ENCODE measurements at places on chromosomes 3 and 15.

DNA sequence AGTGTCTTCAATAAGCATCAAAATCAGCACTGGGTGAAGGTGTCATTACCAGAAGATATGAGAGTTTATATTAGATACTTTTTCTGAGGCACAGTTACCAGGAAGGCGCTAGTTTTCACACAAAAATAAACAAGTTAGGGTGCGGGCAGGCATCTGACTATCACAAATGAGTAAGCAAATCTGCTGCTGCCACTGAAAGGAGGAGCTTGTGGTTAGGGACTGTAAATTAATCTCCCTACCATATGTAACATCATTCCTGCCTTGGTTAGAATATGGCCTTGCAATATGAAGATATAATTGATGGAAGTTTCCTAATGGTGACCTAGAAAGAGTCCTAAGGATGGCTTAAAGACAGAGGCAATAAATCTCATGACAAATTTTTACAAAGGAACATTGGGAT lies 19.5 kb upstream of the EID1 start:
- no peak for DNase-seq

DNA sequence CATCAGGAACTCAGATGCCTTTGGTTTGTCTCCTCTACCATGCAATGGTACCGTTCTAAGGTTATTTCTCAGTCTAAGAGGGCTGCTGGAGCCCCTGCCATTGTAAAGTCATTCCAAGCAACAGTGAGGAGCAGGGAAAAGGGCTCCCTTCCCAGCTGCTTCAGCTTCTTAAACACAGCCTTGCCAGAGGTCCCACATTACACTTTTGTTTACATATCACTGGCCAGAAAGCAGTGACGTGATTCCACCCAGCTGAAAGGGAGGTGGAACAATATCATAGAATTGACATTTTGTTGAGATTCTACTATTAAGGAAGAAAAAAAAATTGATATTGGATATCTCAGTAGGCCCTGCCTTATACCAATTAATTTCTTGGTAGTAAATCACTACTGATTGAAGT lies 194.6 kb downstream of the SUCLG2 start:
- DNase-seq: no peak

GRCh38 chr3:3799173-3800079 lies at the start of gene LRRN1:
Gene LRRN1, plus strand, starts transcription at chr3:3799431. Its CDS starts 45,211 bp downstream, at chr3:3844642.
- DNase-seq: peak; percentile 18

- DNase-seq: no peak
Observed at GRCh38 chr3:99084826-99085225, 183.3 kb upstream of the DCBLD2 start.

DNA sequence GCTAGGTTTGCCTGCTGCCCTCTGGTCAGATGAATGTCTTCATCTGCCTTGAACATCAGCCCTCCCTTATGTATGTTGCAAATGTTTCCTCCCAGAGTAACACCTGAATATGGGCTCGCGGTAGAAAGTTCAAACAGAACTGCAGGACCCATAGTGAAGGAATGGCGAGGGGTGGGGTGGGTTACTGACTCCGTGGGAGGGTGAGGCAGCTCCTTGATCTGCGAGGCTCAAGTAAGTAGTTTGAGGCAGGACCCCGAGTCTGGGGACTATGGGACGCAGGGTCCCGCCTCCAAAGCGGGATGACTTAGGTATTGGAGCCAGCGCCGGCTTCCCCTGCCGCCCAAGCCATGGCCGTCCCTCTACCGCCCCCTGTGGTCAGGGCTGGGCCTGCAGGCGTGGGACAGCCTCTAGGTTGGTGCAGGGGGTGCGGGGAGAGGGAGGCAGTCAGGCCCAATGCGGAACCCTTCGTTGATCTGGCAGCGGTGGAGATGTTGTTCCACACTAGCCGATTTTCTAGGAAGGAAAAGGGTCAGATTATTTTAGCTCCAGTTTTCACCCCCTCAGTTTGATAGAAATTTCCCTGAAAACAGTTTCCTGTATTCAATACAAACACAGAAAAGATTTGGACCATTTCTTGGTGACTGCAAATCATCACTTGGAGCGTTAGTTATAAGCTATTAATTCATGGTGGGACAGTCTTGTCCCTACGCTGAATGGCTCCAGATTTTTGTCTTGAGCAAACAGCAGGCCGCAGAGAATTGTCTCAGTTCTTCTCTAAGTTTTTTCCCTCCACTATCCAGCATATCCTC lies 72.3 kb downstream of the CORO2B start:
- DNase-seq: peak; percentile 14

- DNase-seq: no peak
Observed at GRCh38 chr3:17077606-17078005, 192.9 kb downstream of the PLCL2 start.

DNA sequence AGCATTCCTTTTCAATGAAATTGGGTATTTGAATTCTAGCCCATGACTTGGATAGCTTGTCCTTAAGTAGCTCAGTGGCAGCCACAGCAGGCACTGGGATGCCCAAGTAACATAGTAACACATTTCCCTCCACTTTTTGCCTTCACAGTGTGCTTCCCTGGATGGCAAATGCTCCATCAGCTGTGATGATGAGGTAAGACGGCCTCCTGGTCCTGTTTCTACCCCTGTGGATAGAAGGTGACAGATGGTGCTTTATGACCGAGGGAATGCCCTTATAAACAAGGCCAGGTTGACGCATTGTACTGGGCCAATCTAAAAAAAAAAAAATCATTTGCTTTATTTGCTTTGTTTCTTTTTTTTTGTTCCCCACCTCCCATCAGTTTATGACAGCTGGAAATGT lies 41.8 kb upstream of the LRTM1 start:
- DNase-seq: no peak

DNA sequence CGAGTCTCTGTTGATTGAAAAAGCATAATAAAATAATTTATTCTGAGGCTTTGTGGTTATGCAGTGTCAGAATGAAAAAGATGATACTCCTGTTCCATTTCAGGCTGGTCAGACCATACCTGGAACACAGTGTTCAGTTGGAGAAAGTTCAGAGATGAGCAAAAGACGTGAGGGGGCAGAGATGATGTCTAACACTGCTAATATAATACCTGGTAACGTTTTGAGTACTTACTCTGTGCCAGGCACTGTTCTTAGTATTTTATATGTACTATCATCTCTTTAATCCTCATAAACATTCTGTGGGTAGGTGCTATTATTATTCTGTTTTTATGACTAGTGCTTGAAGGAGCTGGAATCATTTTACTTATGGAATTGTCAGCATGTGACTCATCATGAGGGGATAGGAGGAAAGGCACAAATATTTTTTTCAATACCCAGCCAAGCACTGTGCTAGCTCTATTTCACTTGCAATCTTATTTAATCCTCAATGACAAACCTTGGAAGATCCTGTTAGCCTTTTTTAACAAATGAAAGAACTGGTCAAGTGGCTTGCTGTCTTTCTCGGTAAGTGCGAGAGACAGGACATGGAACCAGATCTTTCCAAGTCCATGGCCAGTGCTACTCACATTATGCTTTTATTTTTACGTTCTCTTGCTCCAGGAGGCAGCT lies 31.8 kb downstream of the IQGAP1 start:
- no peak for DNase-seq

- DNase-seq: no peak
Observed at GRCh38 chr3:67017211-67017610, 19.1 kb downstream of the KBTBD8 start.

DNA sequence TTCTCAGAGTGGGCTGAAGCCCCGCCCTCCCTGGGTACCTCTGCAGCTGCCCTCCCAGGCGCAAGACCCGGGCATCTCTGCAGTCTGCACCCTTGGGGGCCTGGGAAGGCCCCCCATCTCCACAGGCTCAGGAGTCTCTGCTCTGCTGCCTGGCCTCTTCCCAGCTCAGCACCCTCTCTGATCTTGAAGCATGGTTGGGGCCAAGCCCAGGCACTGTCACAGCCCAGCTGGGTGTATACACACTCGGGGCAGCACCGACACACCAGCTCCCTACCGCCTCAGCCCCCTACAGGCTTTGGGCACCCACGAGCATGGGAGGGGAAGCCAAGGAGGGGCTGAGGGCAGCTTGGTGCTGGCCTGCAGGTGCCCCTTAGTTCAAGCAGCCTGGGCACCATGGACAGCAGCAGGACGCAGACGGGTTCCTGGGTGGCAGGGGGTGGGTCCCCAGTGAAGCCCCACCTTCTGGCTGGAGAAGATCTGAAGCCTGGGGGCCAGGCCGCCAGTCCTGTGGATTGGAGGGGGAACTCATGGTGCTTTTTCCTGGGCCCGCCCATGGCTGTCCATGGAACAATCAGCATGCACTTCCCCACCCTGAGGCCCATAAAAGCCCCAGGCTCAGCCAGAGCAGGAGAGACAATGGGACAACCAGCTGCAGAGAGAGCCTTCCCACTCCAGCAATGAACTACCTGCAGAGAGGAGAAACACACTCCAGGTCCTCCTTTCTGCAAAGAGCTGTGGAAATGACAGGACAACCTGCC lies 170.6 kb downstream of the TJP1 start:
- no peak for DNase-seq

GRCh38 chr15:63243776-63244175 lies 33.6 kb upstream of the APH1B start:
- no peak for DNase-seq

DNA sequence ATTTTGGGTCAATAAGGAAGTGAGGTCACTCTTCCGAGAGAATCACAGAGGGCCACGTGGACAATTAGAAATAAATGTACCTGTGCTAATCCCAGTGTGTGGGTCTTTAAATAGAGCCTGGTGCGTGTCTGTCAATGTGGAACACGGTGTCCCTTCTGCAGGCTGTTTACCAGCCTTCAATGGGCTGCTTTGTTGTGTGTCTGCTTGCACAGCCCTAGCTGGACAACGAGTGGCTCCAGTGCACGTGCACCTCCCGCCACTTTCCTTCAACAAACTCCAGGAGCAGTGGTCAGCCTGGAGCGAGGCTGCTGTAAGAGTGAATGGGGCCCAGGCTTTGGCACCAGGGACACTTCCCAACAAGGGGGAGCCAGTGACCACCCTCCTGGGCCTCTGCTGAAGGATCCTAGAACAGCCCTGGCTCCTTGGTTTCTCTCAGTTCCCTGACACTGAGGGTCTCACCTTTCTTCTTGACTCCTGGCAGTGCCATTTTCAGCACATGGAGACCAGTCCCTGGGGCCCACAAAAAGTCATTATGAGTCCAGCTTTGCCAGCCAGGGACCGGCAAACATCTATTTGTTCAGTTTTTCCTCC lies 76.1 kb downstream of the ISG20 start:
- DNase-seq: no peak

GRCh38 chr3:149510480-149510879 lies 36.0 kb downstream of the TM4SF4 start:
- DNase-seq: no peak

GRCh38 chr15:60551147-60551780 lies 72.3 kb upstream of the ICE2 start:
- no peak for DNase-seq

DNA sequence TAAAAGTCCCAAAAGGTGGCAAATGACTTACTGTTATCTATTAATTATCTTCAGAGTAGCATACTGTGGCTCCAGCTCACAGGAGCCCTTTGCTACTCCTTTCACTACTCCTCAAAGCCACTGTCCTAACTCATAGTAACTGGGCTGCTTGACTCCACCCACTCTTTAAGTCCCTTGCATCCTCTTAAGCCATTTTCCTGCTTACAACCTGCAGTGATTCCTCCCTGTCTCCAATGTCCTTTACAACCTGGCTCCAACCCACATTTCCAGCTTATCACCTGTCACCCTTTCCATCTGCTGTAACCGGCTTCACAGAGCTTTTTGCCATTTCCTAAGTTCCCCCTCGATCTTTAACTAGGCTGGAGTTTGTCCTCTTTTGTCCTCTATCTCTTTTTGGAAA lies 388.1 kb downstream of the FGF12 start:
- DNase-seq: no peak

GRCh38 chr3:117019082-117019713 lies 309.6 kb downstream of the TUSC7 start:
- no peak for DNase-seq

DNA sequence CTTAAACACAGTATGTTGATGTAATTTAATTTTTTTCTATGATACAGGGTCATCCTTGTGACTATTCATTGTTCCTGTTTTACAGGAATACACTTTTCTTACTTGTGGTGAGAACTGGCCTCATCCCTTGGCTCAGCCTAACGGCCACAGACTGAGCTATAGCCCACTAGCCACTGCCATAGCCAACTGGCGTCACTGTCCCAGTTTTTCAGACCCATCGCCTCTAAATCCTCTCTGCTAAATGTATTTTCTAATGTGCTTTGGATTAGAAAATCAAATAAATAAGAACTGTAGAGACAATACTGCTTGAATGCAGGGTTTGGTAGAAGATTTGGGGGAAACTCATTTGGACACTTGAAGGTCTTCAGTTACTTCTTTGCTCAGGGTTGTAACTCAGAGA lies 113.1 kb downstream of the TIGIT start:
- no peak for DNase-seq

GRCh38 chr15:65532738-65533051 lies 2.4 kb downstream of the HACD3 start:
- DNase-seq: no peak

DNA sequence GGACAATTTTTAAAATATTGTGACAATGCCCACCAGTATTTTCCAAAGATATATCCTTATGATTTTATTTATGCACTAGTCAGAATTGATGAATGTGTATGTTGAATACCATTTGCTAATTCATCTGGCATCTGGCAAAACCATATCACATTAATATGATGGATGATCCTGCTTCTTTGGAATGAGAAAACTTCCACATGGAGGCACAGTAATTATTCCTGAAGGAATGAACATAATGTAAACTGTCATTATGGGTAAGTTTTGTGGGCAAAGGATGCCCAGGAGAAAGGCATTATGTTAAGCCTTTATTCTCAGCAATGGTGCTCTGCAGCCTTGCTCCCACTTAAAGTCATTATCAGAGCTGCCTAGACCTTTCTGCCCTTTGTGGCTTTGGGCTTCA lies 113.0 kb upstream of the MME start:
- DNase-seq: no peak

DNA sequence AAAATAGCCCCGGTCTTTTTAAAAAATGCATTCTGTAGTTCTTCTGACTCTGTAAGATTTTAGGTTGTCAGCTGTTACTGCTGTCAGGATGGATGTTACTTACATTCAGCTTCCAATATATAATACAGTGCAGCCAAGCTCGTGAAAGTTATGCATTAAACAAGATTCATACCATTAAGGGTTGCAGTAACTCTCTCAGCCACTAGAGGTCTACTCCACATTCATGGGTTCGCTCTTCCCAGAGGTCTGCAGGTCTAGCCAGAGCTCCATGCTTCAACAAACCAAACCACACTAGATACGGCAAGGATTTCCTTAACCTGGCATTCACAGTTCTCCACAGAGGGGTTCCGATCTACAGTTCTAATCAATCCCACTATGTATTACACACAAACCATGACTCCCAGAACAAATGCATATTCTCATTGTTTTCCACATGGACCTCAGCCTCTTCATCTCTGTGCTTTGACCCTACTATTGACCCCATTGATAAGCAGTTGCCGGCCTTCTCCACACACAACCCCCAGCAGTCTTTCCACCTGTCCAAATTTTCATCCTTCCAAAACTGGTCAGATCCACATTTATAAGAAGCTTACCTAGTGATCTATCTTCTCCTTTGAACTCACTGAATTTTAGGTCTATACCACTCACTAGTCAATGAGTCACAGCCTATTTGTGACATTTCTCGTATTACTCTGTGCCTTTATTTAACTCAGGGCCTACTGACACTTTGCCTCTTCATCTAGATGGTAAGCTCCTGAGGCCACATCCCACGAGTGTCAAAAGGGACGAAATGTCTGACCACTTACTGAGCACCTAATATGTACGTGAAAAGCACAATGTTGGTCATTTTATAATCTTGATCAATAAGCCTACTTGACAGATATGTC lies 33.7 kb downstream of the RORA start:
- no peak for DNase-seq

Measured in effector CD8-positive, alpha-beta T cell (primary cell).